ENCODE measurements at places on chromosomes 5 and 9.

DNA sequence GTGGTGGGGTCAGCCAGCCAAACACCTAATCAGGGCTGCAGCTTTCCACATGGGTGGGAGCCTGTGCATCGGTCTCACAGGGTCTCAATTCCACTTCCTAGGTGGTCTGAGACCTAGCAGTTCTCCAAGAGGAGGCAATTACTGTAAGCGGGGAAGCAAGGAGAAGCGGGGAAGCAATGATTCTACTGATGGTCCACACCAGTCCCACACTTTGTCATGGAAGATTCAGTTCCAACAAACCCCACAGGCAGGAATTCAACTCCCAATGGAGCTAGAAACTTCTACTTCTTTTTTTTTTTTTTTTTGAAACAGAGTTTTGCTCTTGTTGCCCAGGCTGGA, 158.7 kb upstream of the RAI14 start:
- no peak for DNase-seq

- DNase-seq: no peak
Measured at GRCh38 chr9:120388003-120388855, 191.7 kb downstream of the CDK5RAP2 start.

DNA sequence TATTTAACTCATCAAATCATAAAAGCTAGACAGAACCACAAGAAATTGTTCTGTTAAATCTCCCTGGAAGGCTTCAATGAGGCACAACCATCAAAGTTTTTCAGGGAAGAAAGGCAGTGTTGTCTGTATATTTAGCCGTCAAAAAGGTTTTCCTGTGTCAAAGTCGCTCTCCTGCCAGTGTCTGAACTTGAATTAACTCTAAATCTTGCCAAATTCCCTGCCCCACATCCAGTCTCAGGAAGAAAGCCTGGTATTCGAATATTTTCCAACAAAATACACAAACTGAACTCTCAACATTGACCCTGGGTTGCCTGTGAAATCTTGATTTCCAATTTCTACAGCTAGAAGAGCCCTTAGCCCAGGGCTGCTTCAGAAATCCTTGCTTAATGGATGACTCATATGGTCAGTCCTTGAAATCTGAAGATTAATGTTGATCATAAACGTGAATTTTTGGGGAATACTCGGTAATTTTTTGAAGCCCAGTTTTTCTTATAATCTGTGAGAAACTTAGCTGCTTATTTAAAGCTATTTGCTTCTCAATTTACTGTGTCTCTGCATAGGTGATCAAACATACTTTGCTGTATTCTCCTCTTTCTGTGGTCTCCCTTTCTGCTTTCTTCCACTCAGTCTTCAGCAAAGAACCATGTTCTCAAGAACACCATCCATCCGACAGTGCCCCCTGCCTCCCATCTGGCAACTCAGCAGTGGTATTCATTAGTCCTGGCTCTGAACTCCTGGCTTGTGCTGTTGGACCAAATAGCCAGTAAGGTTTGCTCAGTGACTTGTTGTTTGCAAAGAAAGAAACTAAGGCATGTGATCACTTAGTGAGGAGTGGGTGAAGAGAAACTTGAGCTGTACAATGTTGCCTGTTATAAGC, 58.9 kb downstream of the NREP start:
- DNase-seq: no peak

DNA sequence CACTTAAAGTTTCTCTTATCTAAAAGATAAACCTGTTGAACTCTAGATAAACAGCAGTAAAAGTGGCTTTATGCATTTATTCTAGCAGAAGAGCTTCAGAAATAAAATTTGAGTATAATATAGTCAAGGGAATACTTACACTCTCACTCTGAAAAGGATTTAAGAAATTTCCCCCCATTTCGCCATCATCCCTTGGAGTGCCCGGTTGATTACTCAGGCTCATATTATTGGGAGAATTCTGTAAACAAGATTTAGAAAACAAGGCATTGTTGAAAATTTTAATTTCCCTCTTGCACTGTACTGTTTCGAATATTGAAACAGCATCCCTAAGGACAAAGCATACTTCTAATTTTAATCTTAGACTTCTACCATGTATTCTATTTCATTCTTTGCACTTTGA, 34.5 kb upstream of the ACOT12 start:
- DNase-seq: no peak

DNA sequence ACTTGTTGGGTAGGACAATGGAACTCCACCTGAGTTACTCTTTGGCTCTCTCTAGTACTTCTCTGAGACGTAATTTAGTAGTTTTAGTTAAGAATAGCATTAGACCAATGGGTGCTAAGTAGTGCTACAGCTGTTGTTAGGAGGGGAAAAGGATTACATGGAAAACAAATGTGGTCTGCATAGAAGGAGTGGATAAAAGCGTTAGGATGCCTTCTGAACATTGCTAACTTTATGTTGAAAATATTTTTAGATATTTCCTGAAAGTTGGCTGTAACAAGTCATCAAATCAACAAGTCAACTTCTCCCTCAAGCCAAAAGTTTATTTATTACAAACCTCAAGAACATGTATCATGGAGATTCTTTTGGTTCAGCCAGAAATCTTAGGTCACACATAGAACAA, 409.5 kb upstream of the MEF2C start:
- DNase-seq: no peak

- DNase-seq: no peak
Measured at GRCh38 chr5:166399781-166400180, 1891.7 kb upstream of the WWC1 start.

DNA sequence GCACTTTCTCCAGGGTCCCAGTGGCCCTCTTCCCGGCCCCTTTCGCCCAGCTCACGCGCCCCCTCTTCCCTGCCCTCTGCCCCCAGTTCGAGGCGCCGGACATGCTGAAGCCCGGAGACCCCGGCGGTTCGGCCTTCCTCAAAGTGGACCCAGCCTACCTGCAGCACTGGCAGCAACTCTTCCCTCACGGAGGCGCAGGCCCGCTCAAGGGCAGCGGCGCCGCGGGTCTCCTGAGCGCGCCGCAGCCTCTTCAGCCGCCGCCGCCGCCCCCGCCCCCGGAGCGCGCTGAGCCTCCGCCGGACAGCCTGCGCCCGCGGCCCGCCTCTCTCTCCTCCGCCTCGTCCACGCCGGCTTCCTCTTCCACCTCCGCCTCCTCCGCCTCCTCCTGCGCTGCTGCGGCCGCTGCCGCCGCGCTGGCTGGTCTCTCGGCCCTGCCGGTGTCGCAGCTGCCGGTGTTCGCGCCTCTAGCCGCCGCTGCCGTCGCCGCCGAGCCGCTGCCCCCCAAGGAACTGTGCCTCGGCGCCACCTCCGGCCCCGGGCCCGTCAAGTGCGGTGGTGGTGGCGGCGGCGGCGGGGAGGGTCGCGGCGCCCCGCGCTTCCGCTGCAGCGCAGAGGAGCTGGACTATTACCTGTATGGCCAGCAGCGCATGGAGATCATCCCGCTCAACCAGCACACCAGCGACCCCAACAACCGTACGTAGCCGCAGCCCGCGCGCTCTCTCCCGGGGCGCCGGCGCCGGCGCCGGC, 1.0 kb downstream of the PRDM6 start:
- DNase-seq: no peak

- DNase-seq: no peak
Measured at GRCh38 chr9:111799506-111799905, 4.8 kb upstream of the SHOC1 start.

- DNase-seq: no peak
Measured at GRCh38 chr9:137339045-137339907, 37.2 kb upstream of the NRARP start.

DNA sequence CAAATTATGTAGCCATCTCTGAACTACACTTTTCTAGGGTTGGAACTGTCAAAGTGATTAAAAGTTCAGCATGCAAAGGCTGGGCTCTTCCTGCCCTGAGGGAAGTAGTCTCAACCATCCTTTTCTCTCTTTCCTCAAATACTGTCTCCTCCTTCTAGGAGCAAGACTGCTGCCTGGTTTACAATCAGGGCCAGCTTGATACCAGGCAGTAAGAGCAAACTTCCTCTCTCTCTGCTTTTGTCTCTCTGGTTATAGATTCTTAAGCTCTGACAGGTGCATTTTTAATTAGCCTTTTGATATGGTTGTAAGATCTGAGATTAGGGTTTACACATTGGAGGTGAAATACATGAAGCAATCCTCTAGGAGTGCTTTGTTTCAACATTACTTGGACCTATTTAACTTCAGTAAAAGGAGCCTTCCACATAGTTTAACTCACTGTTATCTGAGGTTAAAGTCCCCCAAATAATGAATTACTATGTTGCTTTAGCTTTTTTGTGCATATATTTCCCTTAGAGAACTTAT, 436.1 kb downstream of the SPATA31D1 start:
- DNase-seq: no peak

- no peak for DNase-seq
Measured at GRCh38 chr5:120604884-120605283, 140.8 kb downstream of the PRR16 start.

DNA sequence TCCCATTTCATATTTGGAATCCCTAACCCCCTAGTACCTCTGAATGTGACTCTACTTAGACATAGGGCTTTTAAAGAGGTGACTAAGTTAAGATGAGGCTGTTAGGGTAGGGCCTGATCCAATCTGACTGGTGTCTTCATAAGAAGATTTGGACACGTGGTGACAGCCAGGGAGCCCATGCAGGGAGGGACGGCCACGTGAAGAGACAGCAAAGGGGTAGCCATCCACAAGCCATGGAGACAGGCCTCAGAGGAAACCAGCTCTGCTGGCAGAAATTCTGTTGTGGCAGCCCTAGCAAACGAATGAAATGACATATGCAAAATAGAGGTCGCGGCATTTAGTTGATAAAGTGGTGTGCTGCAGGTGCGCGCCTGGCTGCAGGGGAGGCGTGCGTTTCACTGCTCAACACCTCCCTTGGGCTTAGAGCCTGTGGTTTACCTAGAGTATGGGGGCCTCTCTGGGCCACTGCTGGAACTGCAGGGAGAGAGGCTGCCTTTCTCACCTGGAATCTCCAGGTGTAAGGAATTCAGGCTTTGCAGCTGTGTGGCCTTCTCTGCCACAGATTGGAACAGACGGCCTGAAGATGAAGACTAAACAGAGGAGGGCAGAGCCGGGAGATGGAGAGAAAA, 7.1 kb upstream of the AFAP1L1 start:
- DNase-seq: no peak

DNA sequence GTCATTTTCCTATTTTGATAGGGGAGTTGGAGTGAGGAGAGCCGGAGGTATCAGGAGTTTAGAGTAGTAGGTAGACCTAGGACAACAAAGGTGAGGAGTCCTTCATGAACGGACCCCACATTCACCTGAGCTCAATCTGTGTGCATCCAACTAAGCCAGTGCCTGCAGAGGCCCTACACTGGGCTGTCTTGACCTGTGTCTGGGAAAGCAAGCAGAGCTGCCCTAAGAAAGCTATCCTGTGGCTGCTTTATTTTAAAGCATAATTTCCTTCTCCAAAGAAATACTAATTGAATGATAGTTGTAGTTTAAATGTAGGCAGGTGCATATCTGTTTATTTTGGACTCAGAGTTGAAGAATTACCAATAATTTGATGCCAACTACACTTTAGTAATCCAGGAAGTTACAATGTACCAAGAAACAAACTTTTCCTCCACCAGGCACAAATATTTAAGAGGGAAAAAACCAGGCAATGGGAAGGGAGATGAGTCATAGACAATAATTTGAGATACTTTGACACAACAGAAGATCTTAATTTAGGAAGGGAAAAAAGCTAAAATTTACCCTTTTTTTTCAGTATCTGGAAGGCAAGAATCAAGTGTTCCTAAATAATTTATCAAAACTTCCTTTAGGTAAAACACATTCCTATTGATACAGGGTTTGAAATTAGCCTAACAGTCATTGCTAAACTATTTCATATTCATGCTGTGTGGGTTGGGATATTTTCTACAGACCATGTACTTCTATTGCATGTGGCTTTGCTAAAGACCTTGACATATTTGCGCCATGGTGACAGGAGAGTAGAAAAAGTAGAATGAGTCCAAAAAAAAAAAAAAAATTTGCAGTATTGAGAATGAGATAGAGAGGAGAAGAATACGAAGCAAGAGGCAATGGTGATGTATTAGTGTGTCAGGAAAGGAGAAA, 376.6 kb upstream of the TUSC1 start:
- no peak for DNase-seq

DNA sequence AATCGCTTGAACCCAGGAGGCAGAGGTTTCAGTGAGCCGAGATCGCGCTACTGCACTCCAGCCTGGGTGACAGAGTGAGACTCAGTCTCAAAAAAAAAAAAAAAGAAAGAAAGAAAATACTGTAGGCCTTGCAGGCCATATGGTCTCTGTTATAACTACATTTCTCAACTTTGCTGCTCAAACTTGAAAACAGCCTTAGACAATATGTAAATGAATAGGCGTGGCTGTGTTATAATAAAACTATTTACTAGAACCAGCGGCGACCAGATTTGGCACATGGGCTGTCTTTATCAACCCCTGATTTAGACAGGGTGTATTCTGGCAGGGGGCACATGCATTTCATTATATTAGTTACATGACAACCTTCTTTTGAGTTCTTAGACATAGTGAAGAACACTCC, 130.0 kb downstream of the C9orf152 start:
- DNase-seq: no peak

DNA sequence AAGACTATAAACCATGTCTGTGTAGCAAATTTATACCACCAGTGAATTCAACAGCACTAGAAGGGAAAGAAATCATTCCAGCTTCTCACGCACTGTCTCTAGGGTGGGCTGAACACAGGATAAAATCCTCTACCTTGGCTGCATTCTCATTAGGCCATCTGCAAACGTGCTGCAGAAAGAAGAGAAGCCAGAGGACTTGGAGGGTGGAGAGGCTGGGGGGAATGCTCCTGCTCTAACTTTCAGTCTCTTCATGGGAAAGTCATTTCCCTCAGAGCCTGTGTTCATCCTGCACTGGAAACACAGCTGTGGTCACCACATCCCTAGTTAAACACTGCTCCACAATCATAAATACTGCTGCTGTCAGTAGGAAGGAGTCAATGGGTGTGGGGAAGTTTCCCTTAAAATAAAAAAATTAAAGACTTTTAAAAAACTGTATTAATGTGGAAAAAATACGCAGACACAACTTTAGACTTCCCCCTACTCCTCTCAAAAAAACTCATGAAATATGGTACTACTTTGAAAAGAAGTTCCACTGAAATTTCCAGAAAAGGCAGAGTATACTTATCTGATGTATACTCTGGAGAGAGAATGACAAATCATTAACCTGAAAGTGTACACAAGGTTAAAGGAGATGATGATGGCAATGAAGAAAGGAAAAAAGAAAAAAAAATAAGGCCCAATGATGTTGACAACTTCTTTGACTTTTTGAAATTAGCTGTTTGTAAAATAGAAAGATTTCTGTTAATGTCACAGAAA, 46.8 kb downstream of the LHFPL2 start:
- DNase-seq: no peak

GRCh38 chr5:17224858-17225511, 7.6 kb downstream of the BASP1 start:
- DNase-seq: no peak

Measured in NK-92 treated with Interleukin-12 subunit alpha and Interleukin-12 subunit beta, amount 100 ng/mL, for 24 hours (cell line).